Stimulated activated CD8-positive, alpha-beta memory T cell treated with anti-CD3 and anti-CD28 coated beads, Interleukin-4, amount 100 ng/mL, for 1 hour (primary cell): ENCODE measurements at places on chromosomes 12 and 14.

- no peak for DNase-seq
Measured at GRCh38 chr12:59115526-59115925, 195.2 kb upstream of the LRIG3 start.

DNA sequence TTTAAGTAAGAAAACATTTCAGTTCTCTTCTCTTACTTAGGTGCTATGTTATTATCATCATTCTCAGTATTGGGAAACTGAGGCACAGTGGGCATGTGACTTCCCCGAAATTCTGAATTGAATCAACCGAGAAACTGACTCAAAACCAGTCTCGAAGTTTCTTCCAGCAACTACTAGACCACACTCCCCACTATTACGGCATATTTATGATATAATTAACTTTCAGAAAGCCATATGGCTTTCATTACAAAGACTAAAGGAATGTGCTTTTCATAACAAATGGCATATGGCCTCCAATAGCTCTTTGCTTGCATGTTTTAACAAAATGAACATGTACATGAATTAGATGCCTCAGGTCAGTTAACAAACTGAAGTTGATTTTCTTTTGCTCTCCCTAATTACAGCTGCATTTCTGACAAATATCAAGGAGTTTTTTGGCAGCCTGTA is 182.9 kb upstream of the SLC38A2 start:
- DNase-seq = no peak

DNA sequence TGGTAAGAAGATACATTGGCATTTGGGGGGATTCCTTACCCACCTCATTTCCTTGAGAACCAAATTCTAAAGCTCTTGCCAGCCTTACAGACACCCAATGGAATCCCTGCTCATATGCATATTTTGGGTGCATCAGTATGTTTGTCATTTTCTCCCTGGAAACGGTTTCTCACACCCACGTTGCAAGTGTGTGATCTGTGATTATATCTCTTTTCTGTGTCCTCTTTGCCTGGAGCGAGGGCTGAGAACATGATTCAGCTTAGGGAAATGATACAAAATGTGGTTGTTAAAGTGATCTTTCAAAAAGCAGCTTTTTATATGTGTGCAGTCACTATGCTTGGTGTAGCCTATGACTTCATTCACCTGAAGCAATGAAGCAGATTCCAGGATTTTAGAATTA is 52.0 kb downstream of the KCNMB4 start:
- DNase-seq = no peak

DNA sequence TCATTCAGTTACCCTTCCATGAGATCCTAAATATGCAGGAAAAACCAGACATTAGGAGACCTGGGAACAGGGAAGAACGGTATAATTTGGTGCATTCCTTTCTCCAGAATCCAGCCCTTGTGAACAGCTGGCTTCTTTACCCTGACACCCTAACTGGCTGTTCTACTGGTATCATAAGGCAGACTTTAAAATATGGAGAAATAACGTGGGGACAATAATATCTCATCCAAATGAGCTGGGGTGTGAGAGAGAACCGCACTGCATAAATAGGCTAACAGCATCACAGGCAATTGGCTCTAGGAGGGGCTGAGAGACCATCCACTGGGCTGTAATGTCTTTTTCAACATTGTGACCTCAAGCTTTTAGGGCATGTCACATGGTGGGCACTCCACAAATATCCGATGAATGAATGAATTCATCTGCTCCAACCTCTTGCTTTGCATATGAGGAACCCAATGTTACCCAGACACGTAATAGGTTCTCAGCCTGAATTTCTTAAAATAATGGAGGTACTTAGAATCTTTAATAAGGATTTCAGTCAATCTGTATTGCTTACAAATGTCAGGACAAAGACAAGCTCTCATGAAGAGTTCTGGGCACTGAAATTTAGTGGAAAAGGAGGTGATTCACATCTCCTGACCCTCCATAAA is 157.9 kb downstream of the SAMD4A start:
- DNase-seq = no peak

DNA sequence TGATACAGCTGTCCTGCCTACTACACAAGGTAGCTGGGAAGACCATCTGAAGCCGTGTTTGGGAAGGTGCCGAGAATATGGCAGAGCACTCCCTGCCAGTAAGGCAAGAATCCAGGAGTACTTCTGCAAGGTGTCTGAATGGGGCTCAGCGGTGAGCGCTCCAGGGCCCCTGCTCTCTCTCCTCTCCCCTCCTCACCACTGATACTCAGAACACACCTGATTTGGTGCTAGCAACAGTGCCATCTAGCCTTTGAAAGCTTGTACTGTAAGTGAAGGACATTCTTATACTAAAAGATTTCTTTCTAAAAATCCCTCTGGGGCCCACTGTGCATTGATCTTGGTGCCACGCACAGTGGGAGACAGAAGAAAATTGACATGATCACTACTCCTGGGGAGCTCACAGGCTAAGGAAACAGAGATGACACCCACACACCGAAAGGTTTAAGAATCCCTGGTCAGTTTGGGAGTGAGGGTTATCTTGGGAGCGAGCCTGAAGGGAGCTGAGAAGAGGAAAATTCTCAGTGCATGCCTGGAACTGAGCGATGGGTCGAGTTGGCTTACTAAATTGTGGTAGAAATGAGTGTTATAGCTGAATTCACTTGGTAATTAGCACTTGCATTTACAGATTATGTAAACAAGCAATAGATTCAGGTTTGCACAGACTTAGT is 216.9 kb downstream of the NTF3 start:
- no peak for DNase-seq

DNA sequence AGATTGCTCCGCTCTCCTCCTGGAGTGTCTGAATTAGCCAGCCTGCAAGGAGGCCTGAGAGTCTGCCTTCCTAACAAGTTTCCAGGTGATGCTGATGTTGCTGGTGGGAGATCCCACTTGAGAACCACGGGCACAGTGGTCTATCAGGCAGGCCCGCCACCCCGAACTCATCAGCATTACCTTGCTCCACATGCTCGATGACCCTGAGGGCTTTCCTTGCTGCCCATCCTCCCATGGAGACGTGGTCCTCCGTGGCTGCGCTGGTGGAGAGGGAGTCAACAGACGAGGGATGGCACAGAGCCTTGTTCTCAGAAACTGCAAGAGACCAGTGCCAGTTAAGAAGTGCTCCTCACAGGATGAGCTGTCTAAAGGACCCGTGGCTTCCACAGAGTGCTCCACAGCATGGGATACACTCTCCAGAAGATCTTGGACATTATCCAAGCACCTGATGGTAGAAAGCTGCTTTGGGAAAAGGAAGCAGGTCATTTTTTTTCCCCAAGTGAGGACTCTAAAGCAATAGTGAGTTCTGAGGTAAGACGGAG is 18.3 kb downstream of the HAL start:
- DNase-seq = no peak

DNA sequence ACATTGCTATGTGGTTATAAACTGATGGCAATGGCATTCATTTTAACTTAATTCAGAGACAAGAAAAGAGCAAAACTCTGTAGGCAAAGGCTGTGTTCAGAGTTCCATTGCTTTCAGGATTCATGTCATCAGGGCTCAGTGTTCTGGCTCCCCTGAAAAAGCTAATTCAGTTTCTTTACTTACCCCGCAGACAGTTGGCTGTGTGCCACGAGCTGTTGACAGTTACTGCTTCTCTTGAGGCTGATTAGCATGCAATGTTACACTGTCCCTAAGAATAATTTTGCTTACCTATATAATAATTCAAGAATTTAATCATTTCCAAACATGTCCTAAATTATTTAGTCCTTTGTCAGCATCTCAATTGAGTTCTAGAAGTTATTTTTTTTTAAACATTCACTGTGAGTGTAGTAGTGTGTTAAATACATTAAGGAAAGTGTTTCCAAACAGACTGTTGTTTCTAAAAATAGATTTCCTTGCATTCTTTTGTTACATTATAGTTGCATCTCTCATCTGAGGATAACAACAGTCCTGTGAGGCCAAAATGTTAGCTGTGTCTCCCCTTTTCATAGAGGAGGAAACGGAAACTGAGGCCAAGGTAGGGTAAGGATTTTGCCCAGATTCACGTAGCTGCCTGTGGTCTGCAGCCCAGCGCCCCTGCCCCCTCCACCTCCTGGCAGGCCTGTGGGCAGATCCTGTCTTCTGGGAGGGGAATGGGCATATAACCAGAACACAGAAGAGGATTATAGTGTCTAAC is 98.6 kb downstream of the PELI2 start:
- no peak for DNase-seq

DNA sequence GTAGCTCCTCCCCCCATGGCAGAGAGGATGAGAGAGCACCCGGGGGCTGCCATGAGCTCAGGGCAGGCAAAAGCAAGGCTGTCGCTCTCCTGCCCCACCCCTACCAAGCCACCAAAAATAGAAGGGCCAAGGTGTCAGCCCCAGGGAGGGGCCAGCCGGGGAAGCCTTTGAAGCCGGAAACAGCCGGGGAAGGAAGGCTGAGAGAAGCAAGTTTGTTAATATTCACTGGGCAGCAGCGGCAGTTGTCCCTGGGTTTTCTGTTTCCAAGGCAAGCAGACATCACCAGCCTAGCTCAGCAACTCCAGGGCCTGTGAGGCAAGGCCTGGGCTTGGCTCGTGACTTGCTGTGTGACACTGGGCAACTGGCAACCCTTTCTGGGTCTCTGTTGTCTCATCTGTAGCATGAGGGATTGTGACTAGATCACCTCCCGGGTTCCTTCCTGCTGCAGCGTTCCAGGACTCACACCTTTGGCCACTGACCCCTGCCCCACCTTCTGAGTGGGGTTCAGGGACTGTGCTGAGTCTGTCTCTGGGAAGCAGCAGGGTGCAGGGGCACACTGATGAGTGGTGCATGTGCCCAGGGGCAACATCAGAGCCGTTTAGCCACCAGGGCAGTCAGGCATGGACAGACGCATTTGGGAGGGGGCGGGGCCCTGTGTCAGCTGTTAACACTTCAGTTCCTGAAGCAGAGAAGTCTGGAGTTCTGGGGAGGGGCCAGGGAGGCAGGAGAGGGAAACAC is 24.3 kb downstream of the SYNDIG1L start:
- DNase-seq = peak; percentile 33

- DNase-seq = no peak
Measured at GRCh38 chr12:87827638-87828264, 201.4 kb downstream of the C12orf50 start.

DNA sequence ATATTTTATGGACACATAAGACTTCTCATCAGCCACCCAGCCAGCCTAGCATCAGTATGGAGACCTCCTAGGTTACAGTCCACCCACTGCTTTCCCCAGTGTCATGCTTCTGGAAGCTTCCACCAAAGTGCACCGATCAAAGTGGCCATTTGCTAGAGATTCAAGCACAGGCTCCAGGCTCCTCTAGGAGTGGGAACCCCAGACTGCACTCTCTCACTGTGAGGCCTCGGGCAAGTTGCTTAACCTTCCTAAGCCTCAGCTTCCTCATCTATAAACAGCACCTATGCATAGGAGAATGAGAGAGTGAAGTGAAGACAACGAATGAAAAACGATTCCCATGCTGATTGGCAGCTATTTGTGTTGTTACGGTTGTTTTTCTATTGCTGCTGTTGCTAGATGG is 94.4 kb downstream of the DICER1 start:
- no peak for DNase-seq

DNA sequence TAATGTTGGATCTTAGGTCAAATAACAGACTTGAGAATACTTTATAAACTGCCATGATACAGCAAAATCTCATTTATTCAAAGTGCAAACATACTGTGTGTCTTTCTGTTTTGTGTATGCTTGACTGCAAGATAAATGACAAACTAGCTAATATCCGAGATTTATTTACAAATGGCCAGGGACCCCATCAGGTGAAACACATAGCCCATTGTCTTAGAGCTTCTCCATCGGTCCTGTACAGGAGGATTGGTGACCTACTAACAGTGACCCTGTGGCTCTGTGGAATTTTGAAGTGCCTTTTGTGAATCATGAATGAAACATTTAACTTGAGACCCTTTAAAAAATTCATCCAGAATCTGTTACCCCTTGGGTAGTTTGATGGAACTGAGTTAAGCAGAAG is 27.1 kb downstream of the SLC25A29 start:
- no peak for DNase-seq

DNA sequence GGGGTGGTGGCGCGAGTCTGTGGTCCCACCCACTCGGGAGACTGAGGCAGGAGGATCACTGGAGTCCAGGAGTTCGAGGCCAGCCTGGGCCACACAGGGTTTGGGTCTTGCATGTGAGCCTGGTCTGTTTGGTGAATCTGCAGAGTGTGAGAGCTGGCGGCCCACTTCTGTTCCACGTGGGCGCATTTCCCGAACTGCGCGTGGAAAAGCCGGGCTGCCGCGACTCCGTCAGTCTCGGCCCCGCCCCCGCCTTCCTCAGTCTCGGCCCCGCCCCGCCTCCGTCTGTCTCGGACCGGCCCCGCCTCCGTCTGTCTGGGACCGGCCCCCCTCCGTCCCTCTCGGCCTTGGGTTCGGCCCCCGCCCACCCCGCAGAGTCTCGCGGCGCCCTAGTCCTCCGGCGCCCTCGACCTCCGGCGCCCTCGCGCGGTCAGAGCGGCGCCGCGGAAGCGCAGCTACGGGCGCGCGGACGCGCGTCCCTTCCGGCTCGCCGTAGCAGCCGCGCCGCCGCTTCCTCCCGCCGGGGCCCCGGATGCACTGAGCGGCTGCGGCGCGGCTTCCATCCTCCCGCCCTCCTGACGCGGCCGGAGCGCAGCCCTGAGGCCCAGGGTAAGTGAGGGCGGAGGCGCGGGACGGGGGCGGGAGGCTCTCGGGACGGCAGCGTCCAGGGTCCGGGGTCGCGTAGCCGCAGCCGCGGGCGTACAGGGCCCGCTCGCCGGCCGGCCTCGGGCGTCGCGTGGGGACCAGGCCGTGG is at the start of gene EP400:
Gene EP400, plus strand, starts transcription at position 512 of the 751 bp plus-strand sequence. CDS start 10,678 bp downstream, outside the sequence.
- DNase-seq = peak; percentile 93

- peak; percentile 45 for DNase-seq
Measured at GRCh38 chr12:57005980-57006808, at the start of gene ZBTB39. Gene ZBTB39 (minus strand): TSS chr12:57006546. CDS start chr12:57004917, 1,629 bp downstream.

DNA sequence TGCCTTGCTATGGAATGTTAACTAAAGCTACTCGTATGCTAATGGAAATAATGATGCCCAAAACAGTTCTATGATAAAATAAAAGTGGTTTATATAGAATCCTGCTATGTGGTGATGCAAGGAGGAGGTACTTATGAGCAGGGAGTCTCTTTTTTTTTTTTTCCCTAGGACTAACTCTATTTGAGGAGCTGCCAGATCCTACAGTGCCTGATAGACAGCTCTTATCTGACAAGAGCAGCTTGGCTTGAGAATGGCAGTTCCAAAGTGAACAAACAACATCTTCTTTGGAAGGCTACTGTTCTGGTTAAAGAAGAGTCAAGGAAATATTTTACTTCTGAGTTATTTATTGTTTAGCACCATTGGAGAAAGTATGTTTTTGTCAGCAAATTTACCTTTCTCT is 10.2 kb upstream of the ACSM4 start:
- DNase-seq = no peak

DNA sequence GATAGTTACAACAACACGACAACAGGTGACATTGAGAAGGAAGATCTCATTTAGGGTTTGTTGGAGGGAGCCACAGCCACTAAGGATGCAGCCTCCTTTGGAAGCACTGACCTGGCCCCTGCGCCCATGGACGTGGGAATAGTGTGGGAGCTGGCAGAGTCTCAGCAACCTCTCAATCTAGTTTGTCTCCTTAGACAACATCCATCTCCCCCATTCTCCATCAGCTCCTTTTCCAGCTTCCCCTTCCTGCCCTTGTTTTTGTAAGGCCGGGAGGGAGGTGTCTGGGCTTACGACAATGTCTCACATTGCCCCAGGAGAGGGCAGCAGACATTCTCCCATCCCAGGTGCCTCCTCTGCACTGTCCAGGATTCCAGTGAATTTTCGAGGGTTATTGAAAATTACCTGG is 170.2 kb upstream of the PZP start:
- no peak for DNase-seq
